H1 (cell line): ENCODE measurements at places on chromosomes 6 and 20.

DNA sequence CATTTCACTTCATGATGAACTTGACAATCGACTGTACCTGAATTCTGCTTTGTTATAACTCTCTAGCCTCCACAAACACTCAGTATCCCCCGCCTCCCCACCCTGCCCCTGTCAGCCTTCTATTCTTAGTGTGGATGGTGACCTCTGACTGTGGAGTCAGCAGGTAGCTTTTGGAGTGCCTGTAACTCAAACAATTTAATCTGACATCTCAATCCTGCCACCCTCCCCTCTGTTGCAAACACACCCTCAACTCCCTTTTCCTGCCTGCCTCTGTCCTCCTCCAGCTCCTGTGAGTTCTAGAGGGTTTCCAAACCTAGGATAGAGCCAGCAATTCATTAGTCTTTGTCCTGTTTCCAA lies 20.3 kb downstream of the DAAM2 start:
- no peak for DNase-seq

GRCh38 chr6:16854986-16855385 lies 93.7 kb upstream of the ATXN1 start:
- DNase-seq: no peak

- DNase-seq: no peak
Measured at GRCh38 chr6:43509984-43510826, at the start of gene LRRC73. TSS of gene LRRC73 (minus strand) at chr6:43510346. CDS start at chr6:43509785, 561 bp downstream.

DNA sequence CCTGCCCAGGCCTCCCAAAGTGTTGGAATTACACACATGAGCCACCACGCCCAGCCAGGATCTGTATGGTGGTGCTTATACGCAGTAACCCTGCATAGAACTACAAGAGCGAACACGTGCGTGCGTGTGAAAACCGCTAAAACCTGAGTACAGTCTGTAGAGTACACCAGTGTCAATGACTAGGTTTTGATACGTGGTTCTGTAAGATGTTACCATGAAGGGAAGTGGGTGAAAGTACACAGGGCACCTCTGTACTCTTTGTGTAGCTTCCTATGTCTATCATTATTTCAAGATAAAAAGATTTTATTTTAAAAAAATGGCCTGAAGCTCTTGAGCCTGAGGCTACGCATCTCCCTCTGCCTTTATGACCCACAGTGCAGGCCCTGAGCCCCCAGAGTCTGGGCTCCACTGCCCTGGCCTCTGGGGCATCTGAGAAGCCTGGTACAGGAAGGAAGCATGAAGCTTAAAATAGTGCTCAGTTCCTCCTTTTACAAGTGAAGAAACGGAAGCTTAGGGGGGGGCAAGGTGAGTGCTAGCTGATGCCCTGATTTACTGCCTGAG lies 21.6 kb downstream of the LY86 start:
- DNase-seq: no peak

GRCh38 chr6:53898026-53898795 lies 103.4 kb downstream of the LRRC1 start:
- no peak for DNase-seq

GRCh38 chr6:143515766-143516355 lies 4.3 kb upstream of the FUCA2 start:
- no peak for DNase-seq

DNA sequence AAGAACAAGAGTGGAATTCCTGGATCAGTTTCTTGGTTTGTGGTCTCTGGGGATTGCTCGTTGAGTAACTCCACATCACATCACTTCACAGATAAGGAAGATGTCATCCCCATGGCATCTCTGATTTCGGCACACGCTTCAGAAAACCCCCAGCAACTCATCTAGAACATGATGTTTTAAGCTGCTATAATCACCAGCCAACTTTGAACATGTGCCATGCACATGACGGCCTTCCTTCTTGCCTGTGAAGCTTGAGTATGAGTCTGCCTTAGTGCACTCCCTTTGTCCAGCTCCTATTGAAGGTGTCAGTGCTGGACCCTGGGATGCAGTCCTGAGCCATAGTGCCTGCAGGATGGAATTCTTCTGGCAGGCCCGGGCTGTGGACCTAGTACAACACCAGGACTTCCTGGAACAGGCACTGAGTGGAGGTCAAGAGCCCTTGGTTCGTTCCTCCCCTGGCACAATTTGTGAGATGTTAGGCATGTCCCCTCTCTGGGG lies 231.5 kb upstream of the SUPT3H start:
- no peak for DNase-seq

GRCh38 chr20:52888096-52888495 lies 84.1 kb upstream of the TSHZ2 start:
- DNase-seq: no peak

DNA sequence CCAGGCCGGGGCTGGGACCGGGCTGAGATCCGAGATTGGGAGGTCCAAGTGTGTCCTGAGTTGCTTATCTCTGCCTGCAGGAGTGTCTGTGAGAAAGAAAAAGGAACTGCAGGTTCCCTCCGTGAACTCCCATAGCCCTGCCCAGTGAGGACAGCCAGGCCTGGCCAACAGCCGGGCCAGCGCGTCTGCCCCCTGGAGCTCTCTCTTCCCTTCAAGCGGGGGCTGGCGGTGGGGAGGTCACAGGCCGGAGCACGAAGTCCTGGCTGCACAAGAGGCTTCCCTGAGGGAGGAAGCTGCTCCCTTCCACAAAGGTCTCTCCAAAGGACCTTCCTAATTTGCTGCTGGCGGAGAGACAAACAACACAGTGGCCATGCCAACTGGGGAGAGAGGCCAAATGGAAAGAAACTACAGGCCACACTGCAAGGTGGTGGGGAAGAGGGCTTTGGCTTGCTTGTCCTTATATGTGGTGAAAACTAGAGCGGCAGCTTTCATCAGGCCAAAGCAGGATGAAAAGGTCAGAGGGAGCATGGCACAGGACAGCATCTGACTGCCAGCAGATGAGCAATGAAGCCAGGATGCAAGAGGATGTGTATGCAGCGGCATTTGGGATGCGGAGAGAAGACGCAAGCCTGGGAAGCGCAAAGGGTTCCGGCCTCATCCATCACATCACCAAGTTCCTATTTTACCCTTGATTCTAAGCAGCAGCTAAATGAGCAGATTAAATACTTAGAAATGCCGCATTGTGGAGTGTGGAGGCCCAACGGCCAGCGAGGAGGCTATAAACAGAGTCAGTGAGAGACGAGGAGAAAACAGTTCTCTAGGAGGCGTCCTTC lies 260.0 kb downstream of the ERMARD start:
- DNase-seq: no peak

GRCh38 chr6:148842296-148843019 lies 95.6 kb downstream of the UST start:
- DNase-seq: no peak

DNA sequence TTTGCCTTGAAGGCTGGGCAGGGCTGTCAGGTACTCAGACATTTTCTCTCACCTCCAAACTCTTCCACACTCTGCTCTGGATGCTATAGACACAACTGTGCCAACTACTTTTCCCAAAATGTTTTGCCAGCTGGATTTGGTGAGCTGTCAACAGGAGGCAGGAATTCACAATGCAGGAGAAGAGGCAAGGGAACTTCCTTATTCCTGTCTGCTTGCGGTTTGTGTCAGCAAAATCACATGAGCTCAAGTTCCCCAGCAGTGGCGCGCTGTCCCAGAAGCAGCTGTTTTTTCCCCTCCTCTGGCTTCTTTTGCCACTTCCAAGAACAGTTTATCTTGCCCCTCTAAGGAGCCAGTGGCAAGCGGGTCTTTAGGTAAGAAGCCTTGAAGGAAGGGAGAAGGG lies 608.2 kb downstream of the PRKN start:
- DNase-seq: no peak

DNA sequence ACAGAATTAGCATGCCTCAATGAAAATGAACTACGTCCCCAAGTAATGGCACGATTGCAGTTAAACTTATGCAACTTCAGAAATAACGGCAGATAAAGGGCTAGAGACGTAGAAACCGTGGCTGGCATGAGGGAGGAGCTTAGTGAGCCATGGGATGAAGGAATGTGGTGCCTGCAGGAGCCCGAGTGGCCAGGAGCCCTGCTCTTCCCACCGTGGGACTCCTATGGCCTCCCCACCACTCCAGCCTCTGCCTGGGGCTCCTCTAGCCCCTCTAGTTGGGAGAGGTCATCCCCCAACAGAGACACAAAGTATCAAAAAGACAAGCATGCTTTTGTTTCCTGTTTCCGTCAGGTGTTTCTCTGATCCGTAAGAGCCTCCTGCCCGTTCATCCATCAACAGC lies 75.1 kb upstream of the BHLHE23 start:
- no peak for DNase-seq

- no peak for DNase-seq
Measured at GRCh38 chr6:168217880-168218537, 101.6 kb downstream of the DACT2 start.

DNA sequence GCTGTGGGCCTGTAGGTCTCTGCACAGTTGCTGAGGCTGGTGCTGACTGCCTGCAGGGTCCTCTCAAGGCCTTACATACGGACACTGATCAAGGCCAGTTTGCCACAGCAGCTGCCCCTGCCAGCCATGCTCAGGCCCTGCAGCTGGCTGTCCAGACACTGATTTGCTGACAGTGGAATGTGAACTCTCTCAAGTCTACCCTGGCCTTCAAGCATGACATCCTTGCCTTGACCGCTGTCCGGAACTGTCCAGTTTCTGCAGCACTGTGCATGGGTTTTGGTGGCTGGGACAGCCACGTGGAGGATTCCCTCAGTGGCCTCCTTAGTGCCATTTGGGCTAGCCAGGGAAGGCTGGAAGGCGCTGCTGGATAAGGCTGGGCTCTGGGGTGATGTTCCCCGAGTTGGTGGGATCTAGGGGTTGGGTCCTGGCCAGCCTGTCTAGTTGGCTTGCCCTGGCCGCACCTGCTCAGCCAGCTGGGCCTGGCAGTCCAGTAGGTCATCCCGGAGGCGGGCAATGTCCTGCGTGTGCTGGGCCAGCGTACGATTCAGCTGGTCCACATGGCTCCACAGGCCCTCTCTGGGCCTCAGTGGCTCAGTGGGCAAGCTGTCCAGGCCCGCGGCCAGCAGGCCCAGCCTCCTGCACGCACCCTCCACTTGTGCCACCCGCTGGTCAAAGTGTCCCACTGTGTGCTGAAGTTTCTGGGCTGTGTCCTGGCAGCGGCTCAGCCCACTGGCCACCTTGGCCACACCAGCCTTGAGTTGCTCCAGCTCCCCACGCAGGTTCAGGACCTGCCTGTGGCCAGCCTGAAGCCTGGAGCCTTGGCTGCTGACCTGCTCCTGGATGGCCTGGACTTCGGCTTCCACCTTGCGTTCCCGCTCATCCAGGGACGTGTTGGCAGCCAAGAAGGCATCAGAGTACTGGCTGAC lies 5.5 kb downstream of the EMILIN3 start:
- DNase-seq: no peak

- no peak for DNase-seq
Measured at GRCh38 chr6:45772051-45772450, 243.6 kb downstream of the CLIC5 start.

DNA sequence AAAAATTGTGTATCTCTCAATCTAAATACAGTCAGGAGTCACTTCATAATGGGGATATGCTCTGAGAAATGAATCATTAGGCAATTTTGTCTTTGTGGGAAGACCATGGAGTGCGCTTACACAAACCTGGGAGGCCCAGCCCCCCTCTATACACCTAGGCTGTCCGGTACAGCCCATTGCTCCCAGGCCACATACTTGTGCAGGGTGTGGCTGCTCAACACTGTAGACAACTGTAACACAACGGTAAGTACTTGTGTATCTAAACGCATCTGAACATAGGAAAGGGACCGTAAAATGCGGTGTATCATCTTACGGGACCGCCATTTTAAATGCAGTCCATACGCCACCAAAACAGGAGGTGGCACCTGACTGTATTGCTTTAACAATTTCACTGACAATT lies 58.0 kb upstream of the FRMD1 start:
- DNase-seq: no peak

- DNase-seq: no peak
Measured at GRCh38 chr6:17214106-17214505, 67.1 kb upstream of the RBM24 start.
